GM23338 (cell line): ENCODE measurements at places on chromosomes 4 and X.
A peak's percentile ranks its signal among the peaks of the same experiment; 100 is the strongest.

DNA sequence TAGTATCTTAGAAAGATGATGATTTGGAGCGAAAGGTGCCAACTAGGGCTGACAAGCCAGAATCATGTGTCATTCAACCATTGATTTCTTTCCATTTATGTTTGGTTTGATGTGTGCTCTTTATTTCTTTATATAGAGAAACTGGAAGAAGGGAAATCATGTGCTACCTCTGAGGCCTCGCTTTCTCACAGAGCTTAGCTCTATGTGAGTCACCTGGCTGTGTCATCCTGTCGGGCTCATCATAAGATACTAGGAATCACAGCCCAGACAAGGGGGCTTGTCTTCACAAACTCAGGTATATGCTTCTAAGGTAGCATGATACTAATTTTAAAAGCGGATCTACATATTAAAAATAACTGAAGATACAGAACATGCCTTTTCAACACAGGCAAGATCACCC is 81.7 kb upstream of the GPM6B start:
- H3K36me3 ChIP-seq = no peaks in the 10 kb centered on the region
- peaks cover 10% of the 10 kb centered on the region for H3K4me1 ChIP-seq

DNA sequence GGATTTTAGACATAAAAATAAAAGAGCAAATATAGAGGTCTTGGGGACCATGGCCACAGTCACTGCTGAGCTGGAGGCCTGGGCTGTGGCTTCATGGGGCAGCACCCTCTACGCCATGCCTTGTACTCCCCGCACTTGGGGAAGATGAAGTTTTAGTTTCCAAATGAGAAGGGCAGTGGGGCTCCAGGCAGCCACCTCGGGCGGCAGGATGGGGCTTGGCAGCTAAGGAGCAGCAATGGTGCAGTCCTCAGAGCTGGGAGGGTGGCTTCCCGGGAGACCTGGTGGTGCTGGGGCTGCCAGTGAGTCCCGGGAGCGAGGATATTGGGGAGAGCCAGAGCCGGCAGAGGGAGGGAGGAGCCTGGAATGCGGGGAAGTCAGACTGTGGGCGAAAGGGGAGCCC is 2.4 kb downstream of the CXCR3 start:
- no peak for DNase-seq
- no peak overlapping the region for H3K4me3 ChIP-seq
- H3K27me3 ChIP-seq = no peaks in the 10 kb centered on the region
- no peak overlapping the region for H3K27ac ChIP-seq

- H3K36me3 ChIP-seq = no peaks in the 10 kb centered on the region
- no peaks in the 10 kb centered on the region for H3K27me3 ChIP-seq
- H3K4me1 ChIP-seq = peaks cover 7% of the 10 kb centered on the region; the same call in 1 of the 2 replicates
- no peak overlapping the region for H3K27ac ChIP-seq
Observed at GRCh38 chrX:107629540-107629909, 1.2 kb downstream of the PRPS1 start.

DNA sequence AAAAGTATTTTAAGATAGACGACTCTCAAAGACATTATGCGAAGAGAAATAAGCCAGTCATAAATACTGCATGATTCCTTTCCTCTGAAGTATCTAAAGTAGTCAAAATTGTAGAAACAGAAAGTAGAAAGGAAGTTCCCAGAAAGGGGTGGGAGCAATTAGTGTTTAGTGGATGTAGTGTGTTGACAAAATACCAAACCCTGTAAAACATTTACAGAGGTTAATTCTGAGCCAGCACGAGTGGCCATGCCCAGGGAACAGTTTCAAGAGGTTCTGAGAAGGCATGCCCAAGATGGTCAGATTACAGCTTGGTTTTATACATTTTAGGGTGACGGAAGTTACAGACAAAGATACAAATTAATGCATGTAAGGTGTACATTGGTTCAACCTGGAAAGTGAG is 34.4 kb upstream of the SLC25A4 start:
- peaks cover 25% of the 10 kb centered on the region for H3K4me1 ChIP-seq
- H3K27me3 ChIP-seq = no peaks in the 10 kb centered on the region

DNA sequence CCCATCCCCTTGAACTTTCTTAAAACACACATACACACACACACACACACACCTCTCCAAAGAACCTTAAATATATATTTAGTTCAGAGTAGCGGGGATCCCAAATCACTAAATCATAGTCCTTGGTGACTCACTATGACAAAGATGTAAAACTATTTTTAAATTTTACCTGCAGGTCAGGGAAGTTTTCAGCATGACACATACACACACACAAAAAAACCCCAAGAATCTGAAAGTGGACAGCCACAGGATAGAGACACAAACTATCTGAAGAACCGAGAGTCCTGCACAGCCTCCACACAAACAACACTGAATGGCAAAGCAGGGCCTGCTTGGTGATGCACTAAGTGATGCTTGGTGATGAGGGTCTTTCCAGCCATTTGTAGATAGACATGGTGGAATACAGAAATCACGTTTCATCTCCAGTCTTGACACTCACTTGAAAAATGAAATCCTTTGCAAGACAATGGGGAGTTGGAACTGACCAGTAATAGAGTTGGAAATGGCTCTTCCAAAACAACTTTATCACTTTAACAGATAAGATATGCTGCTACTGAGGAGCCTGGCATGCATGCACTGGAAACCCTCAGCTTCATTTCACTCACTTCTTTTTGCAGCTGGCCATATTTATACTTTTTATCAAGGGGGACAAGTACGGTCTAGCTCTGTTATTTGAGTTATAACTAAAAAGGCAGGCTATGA is 307.3 kb downstream of the RAPGEF2 start:
- H3K27ac ChIP-seq = no peak overlapping the region
- H3K4me3 ChIP-seq = no peak overlapping the region
- H3K4me1 ChIP-seq = no peaks in the 10 kb centered on the region
- no peaks in the 10 kb centered on the region for H3K36me3 ChIP-seq
- DNase-seq = no peak

DNA sequence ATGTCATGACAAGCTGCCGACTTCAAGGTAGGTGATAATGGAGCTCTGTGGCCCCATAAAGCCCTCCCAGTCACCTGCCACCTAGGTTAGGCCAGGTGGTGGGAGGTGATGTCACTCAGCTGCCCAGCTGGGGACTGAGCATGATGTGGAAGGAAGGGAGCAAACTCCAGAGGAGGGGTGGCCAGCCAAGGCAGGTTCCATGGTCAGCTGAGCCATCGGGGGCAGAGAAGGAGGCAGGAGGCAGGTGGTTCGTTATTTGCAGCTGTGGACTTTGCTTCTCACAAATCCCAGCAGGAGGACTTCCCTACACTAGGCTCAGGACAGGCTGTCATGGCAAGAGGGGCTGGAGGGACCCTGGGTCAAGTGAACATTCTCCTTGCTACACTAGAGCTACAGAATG is 2.1 kb downstream of the CCDC120 start:
- DNase-seq = no peak
- no peaks in the 10 kb centered on the region for H3K27me3 ChIP-seq
- no peak overlapping the region for H3K4me3 ChIP-seq
- H3K36me3 ChIP-seq = no peaks in the 10 kb centered on the region
- no peak overlapping the region for H3K27ac ChIP-seq

- no peaks in the 10 kb centered on the region for H3K4me1 ChIP-seq
- H3K27me3 ChIP-seq = no peaks in the 10 kb centered on the region
- no peaks in the 10 kb centered on the region for H3K36me3 ChIP-seq
- H3K4me3 ChIP-seq = no peak overlapping the region
- DNase-seq = no peak
Observed at GRCh38 chr4:23441530-23442069, 448.2 kb downstream of the PPARGC1A start.

GRCh38 chr4:188008377-188008776 is 12.8 kb downstream of the ZFP42 start:
- no peak for DNase-seq
- H3K27me3 ChIP-seq = no peaks in the 10 kb centered on the region
- H3K36me3 ChIP-seq = peaks cover 8% of the 10 kb centered on the region
- no peak overlapping the region for H3K27ac ChIP-seq
- peaks cover 11% of the 10 kb centered on the region for H3K4me1 ChIP-seq

DNA sequence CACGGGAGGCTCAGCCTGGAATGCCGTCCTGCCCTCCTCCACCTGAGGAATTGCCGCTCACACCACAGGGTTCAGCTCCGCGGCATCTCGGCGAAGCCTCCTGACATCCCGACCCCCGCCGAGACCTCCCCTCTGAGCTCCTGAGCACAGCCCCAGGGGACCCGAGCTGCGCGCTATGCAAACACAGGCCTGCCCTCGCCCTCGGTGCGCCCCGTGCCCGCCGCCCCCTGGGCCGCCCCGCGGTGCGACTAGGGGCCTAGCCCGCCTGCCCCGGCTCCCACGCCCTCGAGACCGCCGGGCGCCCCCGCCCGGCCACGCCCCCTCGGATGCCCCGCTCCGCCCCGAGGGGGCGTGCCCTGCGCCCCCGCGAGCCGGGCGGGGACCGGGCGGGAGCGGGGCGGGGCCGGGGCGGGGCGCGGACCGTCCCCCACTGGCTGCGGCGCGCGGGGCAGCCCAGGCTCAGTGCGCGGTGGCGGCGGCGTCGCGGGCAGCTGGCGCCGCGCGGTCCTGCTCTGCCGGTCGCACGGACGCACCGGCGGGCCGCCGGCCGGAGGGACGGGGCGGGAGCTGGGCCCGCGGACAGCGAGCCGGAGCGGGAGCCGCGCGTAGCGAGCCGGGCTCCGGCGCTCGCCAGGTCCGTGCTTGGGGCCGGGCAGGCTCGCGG is at the start of gene FGFR3:
FGFR3 (plus strand) TSS at position 462 of the 664 bp plus-strand sequence. CDS start 642 bp downstream, outside the sequence.
- 0 out of 2 replicates have a peak, but pooled peaks cover 4% of the 10 kb centered on the region for H3K4me1 ChIP-seq
- H3K27me3 ChIP-seq = peaks cover 49% of the 10 kb centered on the region
- peak; percentile 90 for DNase-seq

GRCh38 chrX:78958419-78959116 is 13.4 kb downstream of the P2RY10 start:
- no peak overlapping the region for H3K4me3 ChIP-seq
- H3K4me1 ChIP-seq = 0 out of 2 replicates have a peak, but pooled peaks cover 4% of the 10 kb centered on the region
- H3K27me3 ChIP-seq = no peaks in the 10 kb centered on the region
- no peaks in the 10 kb centered on the region for H3K36me3 ChIP-seq
- H3K27ac ChIP-seq = no peak overlapping the region
